ENCODE measurements at places on chromosomes 13 and 19.

DNA sequence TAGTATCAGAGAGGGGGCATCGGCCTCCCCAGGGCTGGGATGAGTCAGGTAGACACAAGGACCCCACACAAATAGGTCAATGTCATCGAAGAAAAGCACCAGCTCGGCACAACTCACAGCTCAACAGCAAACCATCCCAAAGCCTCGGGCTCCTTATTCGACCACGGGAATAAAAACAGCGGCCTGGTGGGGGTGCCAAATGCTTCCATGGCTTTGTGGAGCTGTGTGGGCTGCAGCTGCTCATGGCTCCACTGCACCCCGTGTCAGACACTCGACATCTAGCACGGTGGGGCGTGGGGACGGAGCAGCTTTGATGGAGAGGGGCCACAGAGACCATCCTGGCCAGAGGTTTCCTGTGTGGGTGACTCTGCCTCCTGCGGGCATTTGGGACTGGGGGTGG, 212.5 kb upstream of the SOX1 start:
- no peak for DNase-seq

DNA sequence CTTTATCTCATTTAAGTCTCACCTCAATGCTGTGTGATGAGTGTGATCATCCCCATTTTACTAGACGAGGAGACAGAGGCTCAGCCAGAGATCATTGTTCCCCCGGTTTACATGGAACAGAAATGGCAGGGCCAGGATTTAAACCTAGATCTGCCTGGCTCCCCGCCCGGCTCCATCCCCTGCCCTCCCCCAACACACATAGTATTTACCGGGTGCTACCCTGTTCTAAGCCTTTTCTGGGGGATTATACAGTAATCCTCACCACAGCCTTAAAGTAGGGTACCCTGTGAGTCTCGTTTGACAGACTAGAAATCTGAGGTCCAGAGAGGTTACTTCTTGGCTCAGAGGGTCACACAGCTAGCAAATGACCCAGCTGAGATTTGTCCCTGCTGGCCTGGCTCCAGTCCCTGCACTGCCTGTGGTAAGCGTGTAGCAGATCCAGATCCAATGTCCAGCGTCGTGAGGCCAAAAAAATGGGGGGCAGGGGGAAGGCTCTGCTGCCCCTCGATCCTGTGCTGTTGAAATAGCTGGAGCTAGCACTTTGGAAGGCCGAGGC, 3.8 kb upstream of the KLC3 start:
- no peak for DNase-seq

GRCh38 chr19:3467437-3468198, 12.7 kb downstream of the SMIM24 start:
- DNase-seq: no peak

- DNase-seq: no peak
Measured at GRCh38 chr13:68719815-68720214, 1387.8 kb upstream of the ATXN8OS start.

DNA sequence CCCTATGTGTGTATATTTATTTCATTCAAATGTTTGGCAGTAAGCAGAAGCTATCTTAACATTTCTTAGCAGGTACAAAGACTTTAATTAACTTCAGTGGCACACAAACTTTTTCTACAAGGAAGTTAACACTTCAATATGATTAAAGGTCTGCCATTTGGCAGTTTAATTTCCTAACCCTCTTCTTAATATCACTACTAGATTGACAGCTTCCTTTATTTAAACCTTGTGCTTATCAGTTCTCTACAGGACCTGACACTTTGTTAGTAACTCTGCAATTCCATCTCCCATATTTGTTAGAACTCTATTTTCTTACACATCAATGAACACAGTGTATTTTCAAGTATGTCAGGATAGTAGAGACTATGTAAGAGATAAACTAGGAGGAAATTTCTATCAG, 152.4 kb upstream of the ATXN8OS start:
- DNase-seq: no peak

DNA sequence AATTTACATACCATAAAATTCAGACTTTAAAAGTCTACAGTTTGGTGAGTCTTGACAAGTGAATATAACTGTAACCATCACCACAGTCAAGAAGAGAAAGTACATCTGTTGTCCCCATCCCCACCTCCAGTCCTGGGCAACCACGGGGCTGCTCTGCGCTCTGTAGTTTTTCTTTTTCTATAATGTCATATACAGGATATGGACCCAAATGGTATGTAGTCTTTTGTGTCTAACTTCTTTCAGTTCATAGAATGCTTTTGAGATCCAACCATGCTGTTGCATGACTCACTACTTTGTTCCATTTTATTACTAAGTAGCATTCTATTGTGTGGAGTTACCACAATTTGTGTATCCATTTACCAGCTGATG, 103.9 kb downstream of the DOCK9 start:
- DNase-seq: no peak

- no peak for DNase-seq
Measured at GRCh38 chr13:51154029-51154555, 43.0 kb upstream of the C13orf42 start.
